ENCODE measurements at places on chromosomes 5 and 9.

DNA sequence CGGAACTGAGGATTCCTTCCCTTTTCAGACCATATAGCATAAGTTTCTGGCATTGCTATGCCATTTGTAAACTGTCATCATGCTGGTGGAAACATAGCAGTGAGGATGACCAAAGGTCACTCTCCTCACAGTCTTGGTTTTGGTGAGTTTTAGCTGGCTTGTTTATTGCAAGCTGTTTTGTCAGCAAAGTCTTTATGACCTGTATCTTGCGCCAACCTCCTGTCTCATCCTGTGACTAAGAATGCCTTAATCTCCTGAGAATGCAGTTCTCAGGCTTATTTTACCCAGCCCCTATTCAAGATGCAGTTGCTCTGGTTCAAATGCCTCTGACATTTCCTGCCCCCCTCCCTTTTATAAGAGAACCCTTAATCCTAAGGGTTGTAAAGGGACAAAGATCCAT lies 26.7 kb upstream of the GRIA1 start:
- DNase-seq = no peak

- no peak for DNase-seq
These were observed 23.9 kb upstream of the IL7R start for GRCh38 chr5:35832762-35833161.

DNA sequence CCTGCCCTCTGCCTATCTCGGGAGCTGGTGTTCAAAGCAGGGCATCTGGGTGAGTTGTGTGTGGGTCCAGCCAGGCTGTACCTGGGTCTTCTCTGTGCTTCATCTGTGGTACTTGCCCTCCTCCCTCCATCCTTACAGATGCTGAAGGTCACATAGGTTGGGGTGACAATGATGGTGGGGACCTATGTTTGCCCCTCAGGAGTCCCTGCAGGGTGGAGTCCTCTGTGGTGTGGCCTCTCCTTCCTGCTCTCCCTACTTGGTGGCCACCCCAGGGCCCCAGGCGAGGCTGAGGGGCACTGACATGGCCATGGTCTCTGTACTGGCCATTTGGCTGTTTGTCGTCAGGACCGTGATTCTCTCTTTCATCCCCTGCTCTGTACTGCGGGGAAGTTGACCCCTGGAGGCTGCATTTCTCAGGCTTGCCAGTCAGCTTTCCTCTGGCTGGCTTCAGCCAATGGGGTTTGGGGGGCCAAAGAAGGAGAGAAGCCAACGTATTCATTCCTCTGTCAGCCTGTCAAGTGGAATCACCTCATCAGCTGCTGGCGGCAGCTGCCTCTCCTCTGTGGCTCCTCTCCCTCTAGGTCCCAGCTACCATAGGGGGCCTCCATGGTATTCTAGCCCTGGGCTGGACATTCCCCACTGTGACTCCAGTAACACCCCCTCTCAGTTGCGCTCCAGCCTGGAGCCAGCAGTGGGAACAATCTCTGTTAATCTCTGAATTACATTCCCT lies 4.6 kb downstream of the DCANP1 start:
- DNase-seq = no peak

DNA sequence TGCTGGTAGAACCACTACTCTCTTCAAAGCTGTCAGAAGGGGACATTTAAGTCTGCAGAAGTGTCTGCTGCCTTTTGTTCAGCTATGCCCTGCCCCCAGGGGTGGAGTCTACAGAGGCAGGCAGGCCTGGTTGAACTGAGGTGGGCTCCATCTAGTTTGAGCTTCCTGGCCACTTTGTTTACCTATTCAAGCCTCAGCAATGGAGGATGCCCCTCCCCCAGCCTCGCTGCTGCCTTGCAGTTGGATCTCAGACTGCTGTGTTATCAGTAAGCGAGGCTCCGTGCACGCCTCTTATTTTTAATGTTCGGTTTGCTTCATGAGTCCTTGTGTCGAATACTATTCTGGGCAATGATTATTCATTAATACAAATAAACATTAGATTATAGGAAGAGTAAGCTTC lies 3.1 kb upstream of the SLC27A6 start:
- no peak for DNase-seq

GRCh38 chr9:126207256-126207655 lies 119.4 kb upstream of the MVB12B start:
- DNase-seq = no peak

GRCh38 chr5:169006842-169007790 lies 293.8 kb downstream of the SLIT3 start:
- no peak for DNase-seq

All from cerebellar nuclear complex (tissue), 1 donor.